ENCODE measurements at places on chromosomes 12 and 14.

DNA sequence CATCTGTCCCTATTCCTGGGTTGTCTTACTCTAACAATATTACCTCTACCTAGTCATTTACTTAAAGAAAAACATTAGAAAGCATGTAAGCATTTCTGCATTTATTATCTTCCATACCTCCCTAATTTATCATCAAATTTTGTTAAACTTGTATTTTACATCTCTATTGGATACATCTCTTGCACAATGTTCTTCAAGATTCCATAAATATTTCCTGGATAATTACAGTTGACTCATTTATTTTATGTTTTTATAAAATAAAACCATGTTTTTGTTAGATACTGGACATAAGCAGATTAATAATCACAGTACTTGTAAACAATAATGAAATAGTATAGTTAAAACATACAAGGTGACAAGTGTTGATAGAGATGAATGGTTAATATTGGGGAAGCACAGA lies 209.0 kb downstream of the TMTC3 start:
- DNase-seq, result no peak

DNA sequence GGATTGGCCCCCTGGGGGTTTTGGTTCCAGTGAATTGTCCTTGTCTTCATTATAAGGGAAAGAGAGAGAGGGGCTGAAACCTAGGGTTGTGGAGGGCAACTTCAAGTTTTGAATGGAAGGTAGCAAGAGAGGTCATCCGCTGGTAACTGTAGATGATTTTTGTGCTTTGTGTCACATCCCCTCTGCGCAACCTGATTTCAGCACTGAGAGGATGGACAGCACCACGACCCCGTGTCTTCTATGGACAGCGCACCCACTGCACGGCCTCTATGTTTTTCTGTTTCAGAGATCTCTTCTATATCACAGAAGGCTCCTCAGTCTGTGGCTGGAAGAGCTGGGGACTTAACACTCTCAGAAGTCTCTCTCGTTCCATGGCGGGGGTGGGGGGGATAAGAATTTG lies 127.0 kb upstream of the RPH3A start:
- DNase-seq, result no peak

DNA sequence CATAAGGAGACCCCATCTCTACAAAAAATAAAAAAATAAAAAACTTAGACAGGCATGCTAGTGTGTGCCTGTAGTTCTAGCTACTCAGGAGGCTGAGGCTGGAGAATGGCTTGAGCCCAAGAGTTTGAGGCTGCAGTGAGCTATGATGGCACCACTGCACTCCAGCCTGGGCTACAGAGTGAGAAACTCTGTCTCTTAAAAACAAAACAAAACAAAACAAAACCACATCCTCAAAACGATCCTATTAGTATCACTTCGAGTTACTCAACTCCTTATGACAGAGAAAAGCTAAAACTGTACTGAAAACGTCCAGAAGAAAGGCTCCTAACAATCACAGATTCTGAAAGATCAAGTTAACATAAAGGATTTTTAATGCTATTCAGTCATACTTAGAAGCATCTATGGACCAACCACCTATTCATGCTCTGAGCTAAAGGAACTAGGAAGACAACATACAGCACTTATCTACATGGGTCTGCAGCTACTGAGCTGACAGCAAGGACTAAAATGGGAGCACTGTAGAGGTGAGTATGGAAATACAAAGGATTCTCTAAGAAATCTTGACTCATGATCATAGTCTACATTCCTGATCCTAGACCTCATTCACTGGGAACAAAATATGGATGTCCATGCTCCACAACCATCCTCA lies 75.3 kb upstream of the DUSP6 start:
- no peak for DNase-seq

DNA sequence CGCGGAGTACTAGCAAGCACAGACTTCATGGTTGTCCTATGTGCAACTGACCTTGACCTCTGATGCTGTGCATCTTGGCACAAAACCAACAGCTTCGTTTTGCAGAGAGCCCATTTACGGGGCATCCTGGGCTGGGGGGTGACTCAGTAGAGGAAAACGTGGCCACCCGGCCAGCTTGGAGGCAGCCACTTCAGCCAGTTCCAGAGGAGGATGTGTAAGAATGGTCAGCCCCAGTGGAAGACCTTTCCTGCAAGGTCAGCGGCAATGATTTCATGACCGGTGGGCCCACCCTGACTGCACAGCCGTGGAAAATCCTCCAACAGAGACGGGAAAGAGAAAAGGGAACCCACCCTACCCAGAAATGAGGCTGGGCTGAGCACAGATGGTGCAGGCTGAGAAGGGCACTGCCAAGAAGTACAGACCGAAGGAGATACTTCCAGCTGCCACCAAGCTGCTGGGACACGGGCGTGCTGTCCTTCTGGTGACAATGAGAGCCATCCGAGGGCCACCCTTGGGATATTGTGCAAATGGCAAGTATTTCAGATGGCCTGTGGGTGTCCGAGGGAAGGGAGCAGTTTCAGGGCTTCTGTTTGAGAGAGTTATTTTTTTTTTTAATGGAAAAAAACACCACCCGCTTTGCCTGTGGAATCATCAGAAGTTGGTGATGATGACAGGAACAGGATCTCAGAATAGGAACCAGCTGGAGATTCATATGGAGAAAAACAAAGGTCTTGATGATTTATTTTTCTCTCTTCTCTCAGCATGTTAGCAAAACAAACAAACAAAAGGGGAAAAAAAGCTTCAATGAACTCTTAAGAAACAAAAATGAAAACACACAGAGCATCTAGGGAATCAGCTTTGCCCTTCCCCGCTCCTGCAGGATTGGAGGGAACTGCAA lies 120.2 kb upstream of the RFLNA start:
- DNase-seq, result no peak

GRCh38 chr12:94418517-94418916 lies 41.1 kb downstream of the CEP83 start:
- DNase-seq, result no peak

- DNase-seq, result no peak
Measured at GRCh38 chr14:36797634-36798033, 136.0 kb downstream of the PAX9 start.

GRCh38 chr14:22800346-22800745 lies 14.9 kb downstream of the SLC7A7 start:
- DNase-seq, result no peak

GRCh38 chr12:16163901-16164300 lies 113.6 kb downstream of the SLC15A5 start:
- DNase-seq, result no peak

DNA sequence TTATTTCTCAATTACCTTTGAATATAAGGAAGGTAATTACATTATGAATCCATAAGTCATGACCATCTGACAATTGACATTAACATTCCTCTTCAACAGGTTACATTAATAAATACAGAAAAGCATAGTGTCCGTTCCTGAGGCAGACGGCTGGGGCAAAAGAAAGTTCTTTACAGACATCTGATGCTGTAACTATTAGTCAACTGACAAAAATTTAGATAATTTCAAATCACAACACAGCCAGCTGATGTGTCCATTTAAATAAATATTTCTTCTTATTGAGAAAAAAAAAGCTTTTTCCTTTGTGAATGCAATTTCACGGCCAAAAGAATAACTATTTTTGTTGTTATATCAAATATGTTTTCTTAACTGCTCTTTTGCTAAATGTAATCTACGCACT lies 9.2 kb upstream of the PYROXD1 start:
- no peak for DNase-seq

- DNase-seq, result peak; percentile 35
Measured at GRCh38 chr14:78848234-78848820, 678.2 kb downstream of the NRXN3 start.

- peak; percentile 22 for DNase-seq
Measured at GRCh38 chr14:104206281-104206904, 68.0 kb downstream of the KIF26A start.

- DNase-seq, result no peak
Measured at GRCh38 chr12:79098530-79098929, 234.0 kb downstream of the SYT1 start.

GRCh38 chr14:101665478-101666078 lies 95.9 kb upstream of the PPP2R5C start:
- peak; percentile 55 for DNase-seq

GRCh38 chr12:98807187-98807586 lies 162.1 kb downstream of the APAF1 start:
- no peak for DNase-seq

GRCh38 chr12:100724071-100724470 lies 70.5 kb upstream of the ANO4 start:
- DNase-seq, result peak; percentile 44

DNA sequence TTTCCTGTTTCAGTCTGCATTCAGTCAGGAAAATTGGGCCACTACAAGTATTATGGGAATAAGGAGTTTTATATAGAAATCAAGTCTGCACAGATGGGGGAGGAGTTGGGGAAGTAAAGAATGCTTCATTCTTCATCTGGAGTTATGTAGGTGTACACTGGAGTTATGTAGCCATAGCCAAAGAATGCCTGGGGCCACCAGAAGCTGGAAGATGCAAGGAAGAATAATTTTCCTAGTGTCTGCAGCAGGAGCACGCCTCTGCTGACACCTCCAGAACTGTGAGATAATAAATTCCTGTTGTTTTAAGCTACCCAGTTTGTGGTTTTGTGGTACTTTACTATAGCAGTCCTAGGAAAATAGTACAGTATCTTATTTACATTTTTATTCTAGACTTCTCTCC lies 333.4 kb downstream of the NELL2 start:
- DNase-seq, result no peak

GRCh38 chr12:32272465-32272864 lies 126.9 kb upstream of the FGD4 start:
- no peak for DNase-seq

DNA sequence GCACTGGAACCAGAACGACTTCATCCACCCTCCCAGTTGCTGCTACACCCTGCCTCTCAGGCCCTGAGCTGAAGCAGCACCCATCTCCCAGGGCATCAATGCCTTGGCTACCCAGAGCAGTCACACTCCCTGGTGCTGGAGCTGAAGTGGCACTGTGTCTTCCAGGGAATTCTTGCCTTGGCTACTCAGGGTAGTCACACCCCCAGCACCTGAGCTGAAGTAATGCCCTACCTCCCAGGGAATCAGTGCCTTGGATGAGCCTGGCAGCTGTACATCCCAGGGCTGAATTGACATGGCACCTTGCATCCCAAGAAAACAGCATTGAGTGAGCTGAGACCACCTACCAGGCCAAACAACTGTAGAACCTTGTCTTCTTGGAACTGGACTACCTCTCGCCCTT lies 41.2 kb upstream of the TSPAN11 start:
- no peak for DNase-seq

DNA sequence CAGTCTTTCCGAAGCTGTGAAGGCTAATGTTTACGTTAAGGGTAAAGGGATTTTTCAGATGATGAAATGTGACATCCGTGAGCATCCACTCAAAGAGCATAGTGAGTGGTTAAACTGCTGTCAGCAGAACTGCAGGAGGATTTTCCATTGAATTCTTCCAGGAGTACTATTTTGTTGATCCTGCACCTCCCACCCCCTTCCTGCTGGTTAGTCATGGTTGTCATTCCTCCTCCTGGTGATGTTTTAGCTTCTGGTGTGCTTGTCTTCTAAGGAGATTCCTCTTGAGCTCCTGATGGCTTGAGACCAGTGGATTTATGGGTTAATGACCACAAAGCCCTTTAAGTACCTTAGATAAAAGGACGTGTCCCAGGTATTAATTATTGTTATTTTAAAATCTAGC lies 2.4 kb upstream of the GPRC5D start:
- DNase-seq, result no peak

DNA sequence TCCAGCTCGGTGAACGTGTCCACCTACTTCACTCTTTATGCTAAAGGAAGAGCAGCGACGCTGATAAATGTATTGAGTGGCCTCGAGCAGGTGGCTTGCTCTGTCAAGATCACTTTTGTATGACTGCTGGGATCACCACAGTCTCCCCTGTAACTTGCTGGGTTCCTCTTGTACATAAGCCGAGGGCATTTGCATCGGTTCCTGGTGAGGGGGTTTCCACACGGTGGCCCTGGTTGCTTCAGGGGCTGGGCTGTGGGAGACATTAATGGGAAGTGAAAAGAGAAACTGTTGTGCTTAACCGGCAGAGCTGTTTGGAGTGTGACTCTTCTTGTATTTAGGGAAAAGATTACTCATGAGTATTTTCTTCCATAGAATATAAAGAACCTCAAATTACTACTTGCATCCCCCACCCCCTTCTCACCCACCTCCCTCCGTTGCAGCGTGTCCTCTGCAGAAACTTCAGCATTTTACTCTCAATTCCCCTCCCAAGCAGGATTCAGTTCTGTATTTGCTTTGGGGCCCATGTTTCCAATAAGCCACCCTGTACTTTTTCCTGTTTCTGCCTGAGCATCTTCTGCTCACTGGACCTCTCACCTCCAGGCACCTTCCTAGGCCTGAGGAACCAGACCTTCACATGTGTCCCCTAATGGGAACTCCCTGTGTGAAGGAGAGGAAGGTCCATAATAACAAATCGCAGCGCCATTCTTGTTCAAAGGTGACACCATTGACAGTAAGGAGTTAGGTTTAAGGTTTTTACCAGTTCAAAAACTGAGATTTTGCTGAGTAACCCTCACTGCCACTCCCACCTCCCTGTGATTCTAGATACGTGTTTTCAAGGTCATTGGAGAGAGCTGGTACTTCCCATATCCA lies 187.0 kb downstream of the ETV6 start:
- DNase-seq, result peak; percentile 13

- no peak for DNase-seq
Measured at GRCh38 chr14:21894003-21894897, 220.6 kb upstream of the OR4E1 start.

- no peak for DNase-seq
Measured at GRCh38 chr14:23148591-23149249, 29.7 kb upstream of the CEBPE start.

DNA sequence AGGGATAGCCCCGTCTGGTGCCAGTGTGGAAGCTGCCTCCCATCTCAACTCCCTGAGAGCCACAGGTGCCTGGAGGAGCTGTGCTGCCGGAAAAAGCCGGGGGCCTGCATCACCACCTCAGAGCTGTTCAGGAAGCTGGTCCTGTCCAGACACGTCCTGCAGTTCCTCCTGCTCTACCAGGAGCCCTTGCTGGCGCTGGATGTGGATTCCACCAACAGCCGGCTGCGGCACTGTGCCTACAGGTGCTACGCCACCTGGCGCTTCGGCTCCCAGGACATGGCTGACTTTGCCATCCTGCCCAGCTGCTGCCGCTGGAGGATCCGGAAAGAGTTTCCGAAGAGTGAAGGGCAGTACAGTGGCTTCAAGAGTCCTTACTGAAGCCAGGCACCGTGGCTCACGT lies 25.5 kb upstream of the P2RX4 start:
- no peak for DNase-seq

DNA sequence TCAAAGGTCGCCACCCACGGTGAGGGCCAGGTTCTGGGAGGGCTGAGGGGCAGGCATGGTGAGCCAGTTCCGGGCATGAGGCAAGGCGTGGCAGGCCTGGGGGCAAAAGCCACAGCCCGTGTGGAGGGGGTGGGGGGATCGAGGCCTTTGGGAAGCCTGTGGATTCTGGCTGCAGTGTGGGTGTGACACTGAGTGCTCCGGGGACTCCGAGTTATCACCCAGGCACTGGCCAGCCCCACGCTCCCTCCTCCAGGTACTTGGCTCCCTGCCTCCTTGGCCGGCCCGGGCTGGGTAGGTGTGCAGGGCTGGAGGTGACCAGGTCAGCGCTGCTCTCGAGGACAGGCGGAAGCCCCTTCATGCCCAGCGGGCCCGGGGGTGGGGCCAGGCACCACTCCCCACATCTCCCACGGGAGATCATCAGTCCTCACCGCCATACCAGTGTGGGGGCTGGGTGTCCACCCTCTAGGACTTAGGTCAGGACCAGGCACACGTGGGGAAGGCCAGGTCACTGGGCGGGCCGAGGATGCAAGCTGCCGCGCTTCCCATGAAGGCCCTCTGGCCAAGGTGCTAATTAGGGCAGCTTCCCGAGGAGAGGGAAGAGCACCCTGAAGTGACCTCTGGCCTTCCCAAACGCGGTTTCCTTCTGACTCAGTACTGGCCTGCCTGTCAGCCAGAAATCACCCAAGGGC lies 34.1 kb upstream of the TDRD9 start:
- no peak for DNase-seq

- DNase-seq, result no peak
Measured at GRCh38 chr12:40263616-40264409, 39.0 kb downstream of the LRRK2 start.
